ENCODE measurements at places on chromosomes 6 and 20.

GRCh38 chr20:6473197-6473596 lies 294.3 kb upstream of the BMP2 start:
- no peak for DNase-seq

DNA sequence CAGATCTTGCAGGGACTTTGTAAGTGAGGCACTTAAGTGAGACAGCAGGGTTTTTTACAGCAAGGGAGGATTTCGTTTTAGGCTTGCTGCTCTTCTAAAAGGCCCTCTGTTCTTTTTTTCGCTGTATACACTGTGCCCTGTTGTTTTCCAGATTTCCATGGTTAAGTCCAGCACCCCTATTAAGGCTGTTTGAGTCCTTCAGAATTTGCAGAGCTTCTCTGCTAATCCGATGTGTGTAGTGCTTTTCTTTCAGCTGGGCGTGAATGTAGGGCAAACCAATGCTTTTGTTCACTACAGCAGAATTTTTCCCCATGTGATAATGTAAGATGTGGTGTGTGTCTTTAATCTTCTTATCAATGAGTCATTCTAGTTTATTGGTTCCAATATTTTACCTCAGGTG lies 200.5 kb upstream of the RREB1 start:
- no peak for DNase-seq

- no peak for DNase-seq
These were observed 842 bp downstream of the POLR1C start for GRCh38 chr6:43517505-43518357.

GRCh38 chr6:163963205-163964120 lies 548.9 kb downstream of the QKI start:
- DNase-seq = no peak

- no peak for DNase-seq
These were observed 43.9 kb upstream of the EXOC2 start for GRCh38 chr6:736657-737446.

DNA sequence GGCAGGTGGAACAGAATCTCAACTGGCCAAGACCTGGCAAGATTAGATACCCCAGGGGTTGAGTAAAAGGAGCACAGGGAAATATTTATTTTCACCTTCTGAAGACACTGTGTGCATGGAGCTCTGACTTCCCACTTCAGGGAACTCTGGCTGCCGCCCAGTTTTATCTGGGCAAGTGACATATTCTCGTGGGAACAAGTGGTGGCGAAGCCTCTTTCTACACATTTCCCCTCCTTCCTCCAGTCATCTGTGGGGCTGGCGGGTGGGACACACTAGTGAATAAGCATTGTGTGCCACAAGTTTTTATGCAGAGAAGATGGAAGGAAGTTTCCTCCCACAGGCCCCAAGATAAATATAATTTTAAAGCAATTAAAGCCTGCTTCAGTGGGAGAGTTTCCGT lies 23.6 kb downstream of the NSFL1C start:
- no peak for DNase-seq

All from activated T-cell treated with anti-CD3 and anti-CD28 coated beads for 4 hours (primary cell).